ENCODE measurements at places on chromosomes 5 and 9.
A peak's percentile ranks its signal among the peaks of the same experiment; 100 is the strongest.

DNA sequence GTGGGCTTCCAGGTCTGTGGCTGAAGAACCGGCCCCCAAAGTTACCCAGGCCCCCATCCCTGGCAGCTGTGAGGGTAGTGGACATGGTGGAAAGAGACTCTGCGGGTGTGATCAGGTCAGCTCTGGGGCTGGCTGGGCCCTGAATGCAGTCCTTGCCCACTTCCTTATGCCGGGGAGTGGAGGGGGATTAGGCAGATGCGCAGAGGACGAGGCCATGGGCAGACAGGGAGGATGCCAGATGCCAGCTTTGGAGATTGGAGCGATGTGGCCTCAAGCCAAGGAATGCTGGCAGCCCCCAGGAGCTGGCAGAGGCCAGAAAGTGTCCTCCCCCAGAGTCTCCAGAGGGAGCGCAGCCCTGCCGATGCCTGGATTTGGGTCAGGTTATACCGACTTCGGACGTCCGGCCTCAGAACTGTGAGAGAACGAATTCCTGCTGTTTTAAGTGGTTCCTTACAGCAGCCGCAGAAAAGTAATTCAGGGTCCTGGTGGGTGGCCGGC lies 69.8 kb downstream of the ADAMTS2 start:
- no peak for DNase-seq

DNA sequence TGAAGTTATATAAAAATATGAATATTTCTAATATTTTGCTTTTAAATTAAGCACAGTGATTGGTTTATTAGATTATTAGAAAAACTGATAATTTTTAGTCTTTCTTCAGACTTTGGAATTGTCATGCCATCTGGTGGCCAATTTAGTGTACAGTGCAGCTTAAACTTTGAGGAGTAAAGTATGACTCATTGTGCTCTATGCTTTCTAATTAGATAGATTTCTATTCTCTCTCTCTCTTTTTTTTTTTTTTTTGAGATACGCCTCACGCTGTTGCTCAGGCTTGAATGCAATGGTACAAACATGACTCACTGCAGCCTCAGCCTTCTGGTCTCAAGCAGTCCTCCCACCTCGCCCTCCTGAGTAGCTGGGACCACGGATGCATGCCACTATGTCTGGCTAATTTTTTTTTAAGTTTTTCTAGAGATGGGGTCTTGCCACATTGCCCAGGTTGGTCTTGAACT lies 42.1 kb upstream of the GPR21 start:
- no peak for DNase-seq

- DNase-seq: no peak
These were observed 698.4 kb downstream of the DNAH5 start for GRCh38 chr5:13246053-13246452.

DNA sequence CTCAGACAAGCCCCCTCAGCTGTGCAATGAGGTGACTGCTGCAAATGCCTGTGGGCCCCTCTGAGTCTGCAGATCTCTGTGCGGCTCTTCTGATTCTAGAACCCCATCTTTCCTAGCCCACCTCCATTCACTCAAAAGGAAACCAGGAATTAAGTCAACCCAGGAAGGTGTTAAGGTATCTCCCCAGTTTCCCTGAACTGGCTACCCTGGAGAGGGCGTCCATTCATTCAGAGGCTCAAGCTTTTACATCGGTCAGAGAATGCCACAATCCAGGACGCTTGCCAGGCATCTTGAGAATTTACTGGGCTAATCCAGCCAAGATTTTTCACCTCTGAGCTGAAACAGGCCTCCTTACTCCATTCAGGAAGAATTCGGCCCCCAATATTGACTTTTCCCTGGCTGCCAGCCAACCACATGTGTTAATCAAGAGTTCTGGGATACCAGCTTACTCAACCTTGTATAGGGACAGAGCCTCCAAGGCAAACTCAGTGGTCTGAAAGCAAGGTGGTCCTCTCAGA lies 889 bp upstream of the ADAMTS12 start:
- no peak for DNase-seq

GRCh38 chr9:97398999-97399758 lies 12.7 kb upstream of the TDRD7 start:
- DNase-seq: peak; percentile 58

DNA sequence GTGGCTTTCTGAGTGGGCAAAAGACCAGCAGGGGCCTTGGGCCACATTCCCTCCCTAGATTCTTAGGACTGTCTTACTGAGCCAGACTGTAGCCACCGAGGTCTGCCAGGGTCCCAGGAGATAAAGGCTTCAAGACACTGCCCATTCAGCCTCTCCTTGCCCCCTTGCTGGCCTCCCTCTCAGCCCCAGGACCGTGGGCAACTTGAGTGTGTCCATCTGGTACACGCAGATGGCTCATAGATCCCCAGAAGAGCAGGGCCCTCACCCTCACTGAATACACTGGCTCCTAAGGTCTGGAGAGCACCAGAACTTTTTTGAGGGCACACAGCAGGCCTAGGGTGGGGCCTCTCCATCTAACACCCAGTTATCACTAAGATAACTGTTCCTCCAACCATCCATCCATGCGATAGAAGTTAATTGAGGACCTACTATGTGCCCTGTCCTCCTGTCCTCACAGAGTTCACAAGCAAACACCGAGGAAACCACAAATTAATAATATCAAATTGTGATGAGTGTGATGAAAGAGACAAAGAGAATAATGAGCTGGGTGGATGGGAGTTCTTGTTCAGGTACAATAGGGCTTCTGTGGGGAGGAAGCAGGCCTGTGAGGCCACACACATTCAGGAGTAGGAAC lies 4.9 kb upstream of the PDGFRB start:
- no peak for DNase-seq

DNA sequence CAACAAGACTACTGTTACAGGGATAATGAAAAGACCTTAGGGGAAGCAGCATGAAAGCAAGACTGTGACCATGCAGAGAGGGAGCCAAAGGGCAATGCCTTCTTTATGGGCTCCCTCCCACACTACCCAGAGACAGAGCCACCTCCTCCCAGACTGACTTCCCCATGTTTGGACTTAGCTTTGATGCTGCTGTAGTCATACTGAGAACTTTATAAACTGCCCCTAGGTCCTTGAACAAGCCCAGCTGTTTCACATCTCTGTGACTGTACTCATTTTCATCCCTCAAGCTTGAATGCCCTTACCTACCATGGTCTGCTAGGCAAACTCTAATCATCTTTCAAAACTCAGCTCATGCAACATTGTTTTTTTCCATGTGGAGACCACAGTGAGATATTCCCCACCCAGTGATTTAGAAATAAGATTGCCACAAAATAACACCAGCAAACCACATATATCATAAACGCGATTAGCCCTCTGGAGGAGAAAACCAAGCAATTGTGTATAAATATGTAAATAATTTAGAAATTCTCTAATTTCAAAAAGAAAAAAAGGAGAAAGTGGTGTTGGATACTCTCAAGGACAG lies 23.4 kb upstream of the FAM169A start:
- DNase-seq: no peak

GRCh38 chr5:132473019-132473531 lies 17.5 kb downstream of the IRF1 start:
- no peak for DNase-seq

DNA sequence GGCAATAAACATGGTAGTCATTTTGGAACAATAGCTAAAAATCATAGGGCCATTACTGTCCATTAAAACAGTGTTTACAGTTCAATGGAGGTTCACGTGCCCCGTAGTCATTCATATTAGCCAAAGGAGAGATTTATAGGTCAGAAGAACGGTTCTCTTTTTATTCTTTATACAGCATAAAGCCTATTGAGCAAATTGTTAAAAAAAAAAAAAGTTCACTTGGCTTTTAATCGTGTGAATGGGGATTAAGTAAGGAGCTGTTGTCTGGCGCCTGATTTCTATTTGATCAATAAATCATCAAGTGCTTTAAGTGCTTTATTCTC lies 69.1 kb upstream of the TBCA start:
- no peak for DNase-seq

DNA sequence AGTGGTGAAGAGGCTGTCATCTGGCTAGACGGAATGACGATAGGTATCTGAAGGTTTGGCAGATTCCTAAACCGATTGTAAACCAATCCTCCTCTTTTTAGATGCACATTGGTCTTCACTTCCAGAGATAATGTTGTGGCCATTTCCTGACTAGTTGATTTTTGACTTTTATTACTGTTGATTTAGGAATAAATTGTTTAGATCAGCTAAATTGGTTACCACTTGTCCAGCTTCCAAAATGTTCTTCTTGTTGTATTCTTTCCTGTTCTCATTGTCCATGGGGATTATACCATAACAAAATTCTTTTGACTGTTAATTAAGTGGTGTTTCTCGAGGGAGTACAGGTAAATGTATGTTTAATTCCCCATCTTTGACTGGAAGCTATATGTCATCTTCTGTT lies 119.7 kb downstream of the MACROH2A1 start:
- DNase-seq: no peak

- no peak for DNase-seq
These were observed 148.0 kb downstream of the TARS1 start for GRCh38 chr5:33588654-33589372.

GRCh38 chr5:72817671-72818266 lies 1.3 kb downstream of the TNPO1 start:
- DNase-seq: no peak

DNA sequence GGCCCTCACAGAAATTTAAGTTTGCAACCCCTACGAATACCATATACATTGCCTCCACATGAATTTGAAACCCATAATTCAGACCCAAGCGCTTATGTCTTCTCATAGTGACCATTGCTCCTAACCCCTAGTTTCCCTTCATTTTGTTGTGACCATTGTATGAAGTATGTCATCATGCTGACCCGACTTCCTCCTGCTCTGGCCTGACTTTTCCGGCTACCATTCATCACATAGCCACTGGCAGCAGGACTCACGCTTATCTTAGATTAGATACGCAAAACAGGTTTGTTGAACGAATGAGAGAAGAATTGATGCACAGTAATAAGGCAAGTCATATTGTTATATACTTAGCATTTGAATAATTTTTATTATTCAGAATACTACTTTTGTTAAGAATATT lies 345.4 kb downstream of the FBXL17 start:
- DNase-seq: no peak

DNA sequence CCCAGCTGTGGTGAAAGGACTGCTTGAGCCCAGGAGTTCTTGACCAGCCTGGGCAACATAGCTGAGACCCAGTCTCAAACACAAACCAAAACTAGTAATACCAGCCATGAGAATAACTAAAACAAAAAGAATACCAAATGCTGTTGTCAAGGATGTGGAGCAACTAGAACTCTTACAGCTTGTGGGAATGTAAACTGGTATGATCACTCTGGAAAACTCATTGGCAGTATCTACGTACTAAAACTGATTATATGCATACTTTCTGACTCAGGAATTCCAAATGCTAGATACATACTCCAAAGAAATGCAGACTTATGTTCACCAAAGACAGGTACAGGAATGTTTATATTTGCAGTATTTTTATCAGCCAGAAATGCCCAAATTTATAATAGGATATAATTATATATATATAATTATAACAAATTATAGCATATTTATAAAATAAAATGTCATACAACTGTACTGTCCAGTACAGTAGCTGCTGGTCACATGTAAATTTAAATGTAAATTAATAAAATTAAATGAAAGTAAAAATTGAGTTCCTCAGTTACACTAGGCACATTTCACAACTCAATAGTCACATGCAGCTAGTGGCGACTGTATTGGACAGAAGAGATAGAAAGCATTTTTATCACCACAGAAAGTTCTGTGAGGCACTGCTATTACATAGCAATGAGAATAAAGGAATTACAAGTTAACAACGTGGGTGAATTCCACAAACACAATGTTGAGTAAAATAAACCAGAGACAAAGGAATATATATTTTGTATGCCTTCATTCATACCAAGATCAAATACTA lies 118.5 kb downstream of the GNAQ start:
- DNase-seq: no peak

DNA sequence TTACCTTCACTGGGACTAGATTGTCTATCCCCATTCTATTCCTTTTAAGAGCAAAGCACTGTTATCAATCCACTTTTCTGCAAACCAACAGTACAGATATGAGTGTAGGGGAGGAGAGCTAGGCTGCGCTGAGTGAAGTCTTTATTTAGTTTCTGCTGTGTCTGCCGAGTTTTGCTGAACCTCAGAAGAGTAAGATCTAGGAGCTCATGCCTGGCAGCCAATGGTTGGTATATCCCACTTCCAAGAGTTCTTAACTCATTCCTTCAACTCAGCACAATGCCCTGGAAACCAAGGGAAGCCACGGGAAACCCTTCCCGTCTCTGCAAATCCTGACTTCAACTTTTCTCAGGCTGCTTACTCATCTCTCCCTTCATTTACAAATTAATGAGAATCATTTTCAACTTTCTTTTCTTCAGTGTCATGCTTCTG lies 58.0 kb upstream of the JAK2 start:
- DNase-seq: no peak

- DNase-seq: no peak
These were observed 28.3 kb upstream of the TGFBR1 start for GRCh38 chr9:99076483-99077171.

DNA sequence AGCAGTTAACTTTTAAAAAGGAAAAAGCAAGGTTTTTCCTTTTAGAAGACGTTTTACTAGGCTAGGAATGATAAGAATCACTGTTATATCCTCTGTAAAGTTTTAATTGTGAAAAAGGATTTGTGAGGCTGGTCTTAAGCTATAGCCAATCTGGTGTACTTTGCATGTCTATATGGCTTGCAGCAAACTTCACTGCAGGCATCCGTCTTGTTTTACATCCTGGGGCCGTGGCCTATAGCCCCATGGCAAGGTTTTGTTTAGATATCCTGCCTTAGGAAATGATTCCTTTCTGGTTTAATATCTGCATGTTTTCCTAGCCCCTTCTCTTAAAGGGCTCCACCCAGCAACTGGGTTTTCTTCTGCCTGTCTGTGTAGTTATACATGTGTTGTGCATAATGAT lies 272.8 kb downstream of the ICE1 start:
- no peak for DNase-seq

- DNase-seq: no peak
These were observed 243.0 kb upstream of the PTGER4 start for GRCh38 chr5:40436535-40437237.

- no peak for DNase-seq
These were observed 90.8 kb downstream of the VAV2 start for GRCh38 chr9:133901184-133901835.
